A172 (cell line): ENCODE measurements at places on chromosomes 11 and 22. TPM values are rescaled to one million over a fixed set of nuclear protein-coding genes. Genes with fewer than 3 reads are reported as not detected.

GRCh38 chr11:122153746-122154145, 37.7 kb upstream of the BLID start:
- no peak for DNase-seq

- no peak for DNase-seq
Measured at GRCh38 chr11:12246989-12247388, 130.4 kb upstream of the PARVA start.

DNA sequence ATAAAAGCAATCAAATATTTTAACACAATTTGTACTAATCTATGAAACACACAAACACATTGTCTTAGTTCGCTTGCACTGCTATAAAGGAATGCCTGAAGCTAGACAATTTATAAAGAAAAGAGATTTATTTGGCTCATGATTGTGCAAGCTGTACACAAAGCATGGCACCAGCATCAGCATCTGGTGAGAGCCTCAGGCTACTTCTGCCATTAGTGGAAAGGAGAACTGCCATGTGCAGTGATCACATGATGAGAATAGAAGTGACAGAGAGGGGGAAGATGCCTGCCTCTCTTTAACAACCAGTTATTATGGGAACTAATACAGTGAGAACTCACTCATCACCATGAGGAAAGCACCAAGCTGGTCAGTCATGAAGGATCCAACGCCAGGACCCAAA, 105.1 kb downstream of the GUCY1A2 start:
- no peak for DNase-seq

DNA sequence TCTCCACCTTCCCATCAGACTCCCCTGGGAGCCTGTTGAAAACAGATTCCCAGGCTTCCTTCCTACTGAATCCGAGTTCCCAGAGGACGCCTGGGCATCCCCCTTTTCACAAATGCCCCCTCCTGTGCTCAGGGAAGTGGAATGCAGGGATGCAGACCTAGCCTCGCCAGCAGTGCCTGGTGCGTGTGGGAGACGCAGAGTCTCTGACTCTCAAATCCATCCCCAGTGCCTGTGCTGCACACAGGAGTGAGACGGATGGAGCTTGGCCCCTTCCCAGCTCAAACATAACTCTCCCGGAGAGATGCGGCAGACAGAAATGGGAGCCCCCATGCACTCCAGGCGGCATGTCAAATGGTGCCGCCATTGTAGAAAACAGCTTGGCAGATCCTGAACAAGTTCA, 62.6 kb downstream of the CTTN start:
- no peak for DNase-seq

DNA sequence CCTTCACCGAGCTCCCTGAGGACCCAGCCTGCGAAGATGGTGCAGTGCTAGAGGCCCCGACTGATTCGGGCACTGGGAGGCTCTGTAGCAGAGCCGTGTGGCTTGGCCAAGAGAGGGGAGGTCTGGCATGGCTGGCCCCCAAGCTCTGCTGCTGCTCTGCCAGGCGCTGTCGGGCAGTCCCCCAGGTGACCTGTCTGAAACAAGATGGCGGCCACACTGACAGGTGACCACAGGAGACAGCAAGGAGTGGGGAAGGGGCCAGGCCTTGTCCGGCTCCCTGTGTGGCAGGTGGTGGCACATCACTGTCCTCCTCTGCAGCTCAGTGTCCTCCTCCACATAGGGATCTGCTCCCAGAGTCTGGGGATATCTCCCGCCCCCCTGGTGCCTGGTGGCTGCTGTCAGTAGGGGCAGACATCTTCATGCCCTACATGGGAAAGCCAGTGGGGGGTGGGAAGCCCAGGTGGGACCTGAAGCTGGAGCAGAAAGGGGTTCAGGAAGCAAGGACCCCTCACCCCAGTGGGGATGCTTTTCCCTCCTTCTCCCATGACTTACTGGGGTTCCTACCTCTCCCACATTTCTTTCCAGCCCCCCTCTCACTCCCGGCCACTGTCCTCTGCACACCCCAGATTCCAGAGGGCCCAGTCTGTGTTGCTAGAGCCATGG, 40.1 kb upstream of the WNT11 start:
- no peak for DNase-seq

DNA sequence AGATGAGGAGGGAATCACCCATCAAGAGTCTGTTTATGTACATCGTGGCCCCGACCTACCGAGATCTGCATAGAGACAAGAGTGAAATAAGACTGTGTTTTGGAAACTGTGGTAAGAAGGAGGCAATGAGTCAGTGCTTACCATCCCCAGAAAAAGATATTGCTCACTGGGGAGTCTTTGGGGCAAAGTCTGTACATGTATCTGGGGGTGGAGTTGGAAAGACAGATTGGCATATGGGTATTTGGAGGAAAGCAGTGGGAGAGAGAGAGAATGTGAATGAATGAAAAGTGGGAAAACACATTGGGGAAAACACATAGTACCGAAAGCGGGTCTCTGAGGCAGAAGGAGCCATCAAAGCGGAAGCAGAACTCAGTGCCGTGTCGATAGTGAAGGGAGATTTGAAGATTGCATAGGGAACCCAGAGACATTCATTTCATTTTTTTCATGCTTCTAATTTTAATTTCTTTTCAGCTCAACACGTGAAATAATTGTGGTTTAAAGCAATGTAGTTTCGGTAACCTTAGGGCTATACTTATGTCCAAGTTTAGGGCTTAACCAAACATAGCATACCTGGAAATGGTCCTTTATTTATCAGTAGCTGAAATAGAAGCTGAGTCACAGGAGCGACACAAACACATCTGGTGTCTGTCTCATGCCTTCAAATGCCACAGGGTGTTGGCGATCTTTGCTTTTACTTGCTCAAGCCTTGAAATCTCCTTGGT, 98.6 kb upstream of the CD44 start:
- peak; percentile 88 for DNase-seq

- DNase-seq, result no peak
Measured at GRCh38 chr22:45125188-45125587, 38.5 kb upstream of the NUP50 start.

GRCh38 chr11:124987096-124987495, 33.1 kb downstream of the CCDC15 start:
- DNase-seq, result no peak

DNA sequence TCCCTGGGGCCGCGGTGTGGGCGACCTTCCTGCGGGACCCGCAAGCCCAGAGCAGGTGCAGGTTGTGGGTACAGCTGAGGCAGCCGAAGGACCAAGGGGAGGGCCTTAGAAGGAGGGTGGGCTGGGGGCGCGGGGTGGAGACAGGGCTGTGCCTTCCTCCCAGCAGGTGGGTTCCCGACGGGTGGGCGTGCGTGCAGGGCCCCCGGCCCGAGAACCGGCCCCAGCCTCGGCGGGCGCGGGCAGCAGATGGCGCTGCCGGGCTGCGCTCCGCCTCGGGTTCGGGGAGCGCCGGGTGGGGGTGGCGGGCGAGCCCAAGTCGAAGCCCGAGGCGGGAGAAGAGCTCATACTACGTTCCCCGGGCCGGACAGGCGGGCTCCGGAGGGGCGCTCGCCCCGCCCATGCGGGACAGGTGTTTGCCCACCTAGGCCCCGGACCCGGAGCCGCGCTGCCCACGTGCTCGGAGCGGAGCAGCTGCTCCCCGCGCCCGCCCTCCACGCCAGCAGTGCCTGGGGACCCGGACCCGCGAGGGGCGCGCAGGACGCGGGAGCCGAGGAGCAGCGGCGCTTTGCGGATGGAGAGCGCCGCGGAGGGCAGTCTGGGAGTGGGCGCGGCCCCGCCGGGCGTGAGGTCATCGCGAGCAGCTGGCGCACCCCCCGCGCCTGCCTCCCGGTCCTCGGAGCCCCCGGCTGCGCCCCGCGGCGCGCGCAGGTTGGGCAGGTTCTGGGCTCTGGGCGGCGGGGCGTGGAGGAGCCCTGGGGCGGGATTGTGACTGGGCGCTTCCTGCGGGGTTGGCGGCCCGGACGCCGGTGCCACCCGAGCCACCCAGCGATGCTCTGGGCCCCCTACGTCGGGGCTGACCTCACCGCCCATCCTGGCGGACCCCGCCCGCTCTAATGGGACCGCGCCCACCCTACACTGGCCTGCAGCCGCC, 25.3 kb downstream of the DUSP8 start:
- DNase-seq, result peak; percentile 40

- peak; percentile 27 for DNase-seq
Measured at GRCh38 chr11:33016654-33017053, 976 bp downstream of the DEPDC7 start.

CD3D gene
- total RNA-seq, result not detected in 2 replicates

INS gene
- not detected in 2 replicates for total RNA-seq

SELENOM gene
- 128 and 162 TPM in 2 replicates for total RNA-seq

TMEM45B gene
- total RNA-seq, result not detected in 2 replicates

TRPM5 gene
- total RNA-seq, result not detected in 2 replicates
